ENCODE measurements at places on chromosomes 3 and 15.

DNA sequence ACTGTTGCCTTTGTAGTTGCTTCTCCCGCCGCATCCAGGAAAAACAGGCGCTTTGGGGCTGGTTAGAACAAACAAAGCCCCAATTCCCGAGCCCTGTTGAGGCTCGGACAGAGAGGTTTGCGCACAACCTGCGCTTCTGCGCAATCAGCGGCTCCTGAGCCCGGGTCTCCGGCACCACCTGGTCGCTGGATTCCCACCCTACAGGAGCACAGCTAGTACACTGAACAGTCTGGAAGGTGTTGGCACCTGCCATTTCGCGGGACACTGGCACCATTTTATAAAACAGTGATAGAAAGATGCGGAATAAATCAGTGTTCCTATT lies 13.8 kb downstream of the ZIC4 start:
- DNase-seq = no peak

DNA sequence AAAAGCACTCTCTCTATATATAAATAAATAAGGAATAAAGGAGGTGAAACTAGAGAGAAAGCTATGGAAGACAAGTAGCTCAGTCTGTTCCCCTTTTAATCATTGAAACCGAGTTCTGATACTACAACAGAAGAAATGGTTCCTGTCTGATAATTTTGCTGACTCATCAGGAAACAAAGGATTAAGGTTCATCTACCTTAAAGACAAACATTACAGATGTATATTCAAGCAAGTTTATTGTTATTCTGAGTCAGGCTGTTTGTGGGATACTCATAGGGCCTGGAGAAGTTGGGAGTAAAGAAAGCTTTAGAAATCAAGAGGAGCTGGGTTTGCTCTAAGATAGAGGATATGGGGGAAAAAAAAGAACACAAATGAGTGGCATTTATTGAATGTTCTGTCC lies 566.0 kb downstream of the ROBO2 start:
- no peak for DNase-seq

DNA sequence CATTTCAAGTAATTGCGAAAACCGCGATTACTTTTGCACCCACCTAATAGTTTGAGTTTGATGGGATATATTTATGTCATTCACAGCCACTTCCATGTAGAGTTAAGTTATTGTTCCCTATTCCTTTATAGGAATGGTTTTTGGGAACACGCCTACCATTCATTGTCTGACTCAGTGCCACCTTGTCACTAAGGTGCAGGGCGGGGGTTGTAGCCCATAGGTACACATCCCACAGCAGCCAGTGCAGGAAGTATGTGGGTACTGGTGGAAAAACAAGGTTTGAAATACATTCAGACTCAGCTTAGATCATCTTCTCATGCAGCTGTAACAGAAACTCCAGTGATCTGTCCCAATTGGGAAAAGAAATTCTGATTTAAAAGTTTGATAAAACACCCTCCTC lies 48.2 kb upstream of the CFAP161 start:
- no peak for DNase-seq

DNA sequence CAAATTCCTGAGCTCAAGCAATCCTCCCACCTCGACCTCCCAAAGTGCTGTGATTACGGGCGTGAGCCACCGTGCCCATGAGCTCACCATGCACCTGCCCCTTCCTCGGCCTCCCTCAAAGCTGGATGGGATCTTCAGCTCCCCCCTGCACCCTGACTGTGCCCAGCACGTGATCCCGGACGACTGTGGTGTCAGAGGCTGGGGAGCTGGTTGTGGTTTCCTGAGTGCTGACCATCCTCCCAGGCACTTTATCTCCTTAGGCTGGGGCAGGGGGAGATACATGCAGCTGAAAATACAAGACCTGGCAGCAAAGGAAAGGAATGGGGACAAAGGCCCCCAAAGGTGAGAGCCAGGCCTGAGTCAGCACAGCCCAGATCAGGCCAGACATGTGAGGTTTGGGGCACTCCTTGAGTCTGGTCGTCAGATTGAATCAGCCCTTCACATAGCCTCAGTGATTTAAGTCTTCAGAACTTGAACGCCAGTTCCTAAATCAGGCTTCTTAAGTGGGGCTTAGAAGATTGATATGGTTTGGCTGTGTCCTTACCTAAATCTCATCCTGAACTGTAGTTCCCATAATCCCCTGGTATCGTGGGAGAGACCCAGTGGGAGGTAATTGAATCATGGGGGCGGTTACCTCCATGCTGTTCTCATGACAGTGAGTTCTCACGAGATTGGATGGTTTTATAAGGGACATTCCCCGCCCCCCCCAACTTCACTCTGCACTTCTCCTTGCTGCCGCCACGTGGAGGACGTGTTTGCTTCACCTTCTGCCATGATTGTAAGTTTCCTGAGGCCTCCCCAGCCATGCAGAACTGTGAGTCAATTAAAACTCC lies 35.8 kb downstream of the PRKCD start:
- no peak for DNase-seq

DNA sequence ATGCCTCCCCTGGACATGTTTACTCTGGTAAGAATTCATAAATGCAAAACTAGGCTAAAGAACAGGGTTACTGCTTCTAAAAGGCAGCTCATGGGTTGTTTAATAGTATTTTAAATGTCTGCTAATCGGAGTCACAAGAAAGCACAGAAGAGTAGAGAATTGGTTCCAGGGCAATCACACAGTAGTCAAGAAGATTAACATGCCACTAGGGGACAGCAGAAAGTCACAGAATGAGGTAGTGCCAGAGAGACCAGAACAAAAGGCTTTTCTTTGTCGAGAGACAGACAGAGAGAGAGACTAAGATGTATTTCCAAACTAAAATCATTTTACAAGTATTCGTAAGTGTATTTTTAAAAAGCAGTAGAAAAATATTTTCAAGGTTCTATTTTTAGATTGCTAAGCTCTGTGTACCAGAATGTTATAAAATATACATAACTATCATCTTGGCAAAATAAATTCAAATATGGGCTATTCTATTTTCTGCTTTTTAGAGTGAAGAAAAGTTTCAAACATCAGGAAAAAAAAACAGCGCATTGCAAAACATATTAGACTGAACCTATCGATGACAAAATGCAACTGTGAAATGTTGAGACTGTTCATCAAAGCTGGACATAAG lies 78.3 kb upstream of the CDIN1 start:
- no peak for DNase-seq

GRCh38 chr3:194979173-194979572 lies 291.8 kb downstream of the XXYLT1 start:
- no peak for DNase-seq

GRCh38 chr3:38131621-38132369 lies 5.1 kb downstream of the ACAA1 start:
- no peak for DNase-seq

DNA sequence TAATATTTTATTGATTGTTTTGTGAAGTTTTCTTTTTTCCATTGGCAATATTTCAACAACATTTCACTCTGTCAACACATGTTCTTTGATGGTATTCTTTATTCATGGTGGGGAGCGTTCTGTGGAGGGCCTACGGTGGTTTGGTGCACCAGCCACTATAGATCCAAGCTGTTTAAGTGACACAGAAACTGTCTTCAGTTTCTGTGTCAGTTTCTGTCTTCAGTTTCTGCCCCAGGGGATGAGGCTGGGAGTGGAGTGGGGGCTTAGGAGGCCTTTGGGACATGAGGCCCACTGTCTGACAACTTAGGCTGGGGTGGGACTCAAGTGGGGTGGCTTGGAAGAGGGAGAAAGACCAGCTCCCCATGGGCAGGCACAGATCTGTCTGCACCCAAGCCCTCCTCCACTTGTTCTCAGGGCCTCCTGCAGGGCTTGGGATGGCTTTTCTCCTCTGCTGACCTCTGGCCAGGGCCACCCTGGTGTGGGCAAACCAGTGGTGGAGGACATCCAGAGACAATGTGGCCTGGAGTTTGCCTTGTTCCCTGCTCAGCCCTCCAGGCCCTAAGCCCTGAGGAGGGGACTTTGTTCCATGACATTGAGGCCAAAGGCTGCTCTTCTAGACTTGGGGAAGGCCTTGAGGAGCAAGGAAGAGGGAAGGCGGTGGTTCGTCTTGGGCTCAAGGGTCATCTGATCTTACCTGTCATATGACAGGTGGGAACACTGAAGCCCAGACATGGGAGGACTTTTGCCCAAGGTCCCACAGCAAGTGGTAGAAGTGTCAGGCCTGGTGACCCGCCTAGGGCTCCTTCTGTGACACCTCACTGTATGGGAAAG lies 60.3 kb upstream of the SMAD6 start:
- no peak for DNase-seq

DNA sequence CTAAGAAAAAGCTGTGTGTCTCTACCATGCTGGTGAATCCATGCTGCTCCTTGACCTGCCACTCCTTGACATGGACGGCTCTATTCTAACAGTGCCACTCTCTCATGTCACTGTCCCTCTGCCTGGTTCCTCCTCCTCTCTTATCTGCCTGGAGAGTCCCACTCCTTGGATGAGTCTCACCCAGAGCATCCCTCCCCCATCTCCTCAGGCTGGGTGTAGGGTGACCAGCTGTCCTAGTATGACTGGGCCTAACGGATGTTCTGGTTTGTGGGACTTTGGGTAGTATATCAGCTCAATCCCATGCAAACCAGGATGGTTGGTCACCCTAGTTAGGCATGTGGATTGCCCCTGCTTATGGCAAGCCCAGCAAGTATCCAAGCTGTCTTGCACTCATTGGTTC lies 54.3 kb downstream of the LIPC start:
- no peak for DNase-seq

- no peak for DNase-seq
Observed at GRCh38 chr3:72560846-72561675, 287.2 kb downstream of the SHQ1 start.

DNA sequence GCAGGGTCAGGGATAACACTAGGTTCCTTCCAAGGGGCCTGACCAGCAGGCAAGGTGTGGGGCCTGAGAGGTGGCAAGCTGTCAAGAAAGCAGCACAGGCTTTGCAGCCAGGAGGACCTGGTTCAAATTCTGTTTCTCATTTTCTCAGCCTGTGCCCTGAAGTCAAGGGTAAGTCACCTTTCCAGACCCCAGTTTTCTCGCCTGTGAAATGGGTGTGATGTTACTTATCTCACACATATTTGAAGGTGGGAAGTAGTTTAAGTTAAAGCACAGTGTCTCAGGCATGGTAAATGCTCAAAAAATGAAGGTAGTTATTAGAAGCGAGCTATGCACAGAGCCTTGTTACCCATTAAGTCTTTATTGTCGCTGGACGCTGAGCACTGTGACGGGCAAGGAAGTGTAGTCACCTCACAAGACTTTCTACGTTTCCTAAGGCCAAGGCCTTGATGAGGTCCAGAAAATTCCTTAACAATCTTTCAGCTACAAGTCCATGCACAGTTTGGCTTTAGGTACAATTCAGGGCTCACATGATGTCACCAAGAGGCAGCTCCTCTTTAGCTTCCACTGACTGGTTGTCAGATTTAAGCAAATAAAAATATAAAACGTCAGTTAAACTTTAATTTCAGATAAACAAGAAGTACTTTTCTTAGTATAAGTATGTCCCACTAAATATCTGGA lies 522.6 kb upstream of the PROK2 start:
- DNase-seq = no peak

- no peak for DNase-seq
Observed at GRCh38 chr3:34248352-34248751, 449.9 kb downstream of the PDCD6IP start.

GRCh38 chr3:42014921-42015533 lies 53.1 kb upstream of the ULK4 start:
- peak; percentile 19 for DNase-seq

- no peak for DNase-seq
Observed at GRCh38 chr3:151015767-151016477, 43.4 kb upstream of the CLRN1 start.

GRCh38 chr15:67134067-67134838 lies 68.9 kb downstream of the SMAD3 start:
- DNase-seq = no peak

DNA sequence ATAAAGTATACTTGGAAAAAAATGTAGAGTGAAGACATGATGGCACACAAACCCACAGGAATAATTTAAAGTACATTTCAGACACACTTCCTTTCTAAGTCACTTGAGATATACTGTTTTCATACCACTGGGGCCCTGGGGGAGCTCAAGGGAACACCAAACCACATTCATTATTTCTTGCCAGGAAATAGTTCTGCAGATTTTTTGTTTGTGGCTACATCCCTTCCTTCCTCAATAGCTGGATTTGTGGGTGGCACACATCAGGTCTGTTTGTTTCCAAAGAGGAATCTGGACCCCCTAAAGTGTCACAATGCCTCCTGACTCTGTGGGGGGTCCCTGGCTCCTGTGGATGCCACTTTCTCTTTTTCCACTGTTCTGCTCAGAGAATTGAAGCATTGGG lies 153.5 kb upstream of the COL8A1 start:
- DNase-seq = no peak

- no peak for DNase-seq
Observed at GRCh38 chr15:30990446-30991254, 778 bp downstream of the MTMR10 start.

GRCh38 chr15:93034512-93034911 lies 54.5 kb downstream of the RGMA start:
- no peak for DNase-seq
